ENCODE measurements at places on chromosomes 2 and 18.

DNA sequence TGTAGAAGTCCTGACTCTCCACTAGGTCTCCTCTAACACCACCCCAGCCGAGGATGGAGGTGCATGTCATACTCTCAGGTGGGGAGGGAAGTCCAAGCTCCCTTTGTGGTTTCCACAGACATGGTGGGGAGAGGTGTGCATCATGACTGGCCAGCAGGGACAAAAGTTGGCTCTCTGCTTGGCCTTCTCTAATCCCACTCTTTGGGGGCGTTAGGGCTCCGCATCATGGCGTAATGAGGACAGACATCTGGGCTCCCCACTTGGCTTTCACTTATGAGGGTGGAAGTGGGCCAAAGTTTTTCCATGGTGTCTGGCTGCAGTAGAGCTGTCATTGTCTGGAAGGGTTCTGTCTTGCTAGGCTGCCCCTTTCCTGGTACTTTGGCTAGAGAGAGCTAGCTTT is 80.7 kb upstream of the DAPL1 start:
- no peak for DNase-seq

DNA sequence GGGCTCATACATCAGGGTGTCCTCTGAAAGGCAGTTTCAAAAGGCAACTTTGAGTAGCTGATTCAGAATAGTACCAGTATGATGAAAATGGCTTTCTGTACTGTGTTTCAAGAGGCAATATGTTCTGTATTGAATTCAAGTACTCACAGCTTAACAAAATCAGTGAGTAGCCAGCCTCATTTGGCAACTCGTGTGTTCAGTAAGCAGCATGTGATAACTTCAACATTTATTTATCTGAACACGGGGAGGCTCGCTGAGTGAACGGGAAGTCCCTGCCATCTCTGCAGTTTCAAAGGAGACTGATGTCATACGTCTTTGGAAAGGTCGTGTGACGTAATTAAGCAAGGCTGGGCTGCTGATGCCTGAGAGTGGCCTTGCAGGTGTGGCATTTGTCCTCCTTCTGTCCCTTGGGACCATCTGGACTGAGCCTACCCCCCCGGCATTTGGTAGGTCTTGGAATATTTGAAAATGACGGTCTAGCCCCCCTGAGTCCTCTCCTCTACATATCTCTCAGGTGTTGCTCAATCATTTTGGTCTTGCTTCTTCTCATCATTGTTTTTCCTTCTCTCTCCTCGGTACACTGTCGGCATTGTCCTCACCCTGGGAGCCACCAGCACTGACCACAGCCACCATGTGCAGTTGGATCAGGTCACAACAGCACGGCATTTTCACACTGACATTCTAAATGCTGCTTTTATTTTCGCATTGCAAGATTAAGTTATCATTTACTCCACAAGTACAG is 62.8 kb downstream of the SMIM21 start:
- no peak for DNase-seq

DNA sequence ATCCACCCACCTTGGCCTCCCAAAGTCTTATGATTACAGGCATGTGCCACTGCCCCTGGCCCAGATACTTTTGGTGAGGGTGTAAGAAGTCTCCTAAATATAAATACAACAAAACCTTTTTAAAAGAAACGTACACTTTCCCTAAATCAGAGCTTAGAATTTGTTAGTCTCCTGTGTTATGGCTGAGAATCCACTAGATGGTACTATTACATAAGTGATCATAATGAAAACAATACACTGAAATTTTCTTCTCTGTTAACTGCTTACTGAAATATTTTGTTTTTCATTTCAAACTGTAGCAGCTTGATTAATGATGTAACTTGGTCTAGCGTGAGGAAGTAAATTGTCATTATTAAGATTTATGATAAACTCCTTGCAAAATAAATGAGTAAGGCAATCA is 74.8 kb upstream of the FAM98A start:
- DNase-seq: no peak

DNA sequence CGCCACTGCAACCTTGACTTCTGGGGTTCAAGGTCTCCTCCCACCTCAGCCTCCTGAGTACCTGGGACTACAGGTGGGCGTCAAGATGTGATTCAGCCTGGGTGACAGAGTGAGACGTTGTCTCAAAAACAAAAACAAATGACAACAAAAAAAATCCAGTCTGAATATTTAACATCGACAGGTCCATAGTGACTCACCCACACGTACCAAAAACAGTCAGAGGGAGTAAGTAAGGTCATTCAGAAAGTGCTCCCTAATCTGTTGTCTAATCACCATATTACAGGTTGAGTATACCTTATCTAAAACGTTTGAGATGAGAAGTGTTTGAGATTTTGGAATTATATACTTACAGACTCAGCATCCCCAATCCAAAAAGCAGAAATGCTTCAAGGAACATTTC is 24.4 kb downstream of the SAP130 start:
- no peak for DNase-seq

DNA sequence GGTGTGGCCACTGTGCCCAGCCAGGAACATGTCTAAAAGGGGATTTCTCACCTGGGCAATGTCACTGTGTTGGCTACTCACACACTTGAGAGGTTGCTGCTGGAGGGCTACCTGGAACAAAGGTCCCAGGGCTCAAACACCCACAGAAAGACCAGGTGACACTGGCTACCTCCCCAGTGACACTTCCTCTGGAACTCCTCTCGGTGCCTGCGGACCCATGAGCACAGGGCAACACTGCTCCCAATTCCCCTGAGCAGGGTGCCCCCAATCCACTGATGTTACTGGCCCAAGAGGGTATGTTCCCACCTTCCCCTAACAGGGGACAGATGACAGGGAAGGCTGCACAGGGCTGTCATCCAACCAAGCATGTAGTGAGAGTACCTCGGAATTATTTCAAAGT is 5.8 kb downstream of the NPPC start:
- no peak for DNase-seq

DNA sequence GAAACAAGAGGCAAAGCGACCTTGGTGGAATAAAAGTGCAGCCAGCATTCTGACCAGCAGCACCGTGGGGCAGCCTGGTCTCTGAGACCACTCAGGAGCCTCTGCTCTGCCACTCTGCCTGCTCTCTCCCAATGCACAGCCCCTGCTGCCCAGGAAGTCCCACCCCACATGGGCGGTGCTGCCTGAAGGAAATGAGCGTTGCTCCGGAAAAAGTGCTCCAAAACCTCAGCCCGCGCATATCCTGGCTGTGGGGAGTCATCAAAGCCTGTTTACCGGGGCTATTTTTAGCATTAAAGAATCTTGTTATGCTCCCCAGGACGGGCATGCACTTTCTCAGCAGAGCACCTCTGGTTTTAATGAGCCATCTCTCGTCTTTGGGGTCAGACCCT is 54.5 kb downstream of the EPAS1 start:
- peak; percentile 78 for DNase-seq

- DNase-seq: no peak
These were observed 136.6 kb upstream of the ASB18 start for GRCh38 chr2:236400594-236401360.

DNA sequence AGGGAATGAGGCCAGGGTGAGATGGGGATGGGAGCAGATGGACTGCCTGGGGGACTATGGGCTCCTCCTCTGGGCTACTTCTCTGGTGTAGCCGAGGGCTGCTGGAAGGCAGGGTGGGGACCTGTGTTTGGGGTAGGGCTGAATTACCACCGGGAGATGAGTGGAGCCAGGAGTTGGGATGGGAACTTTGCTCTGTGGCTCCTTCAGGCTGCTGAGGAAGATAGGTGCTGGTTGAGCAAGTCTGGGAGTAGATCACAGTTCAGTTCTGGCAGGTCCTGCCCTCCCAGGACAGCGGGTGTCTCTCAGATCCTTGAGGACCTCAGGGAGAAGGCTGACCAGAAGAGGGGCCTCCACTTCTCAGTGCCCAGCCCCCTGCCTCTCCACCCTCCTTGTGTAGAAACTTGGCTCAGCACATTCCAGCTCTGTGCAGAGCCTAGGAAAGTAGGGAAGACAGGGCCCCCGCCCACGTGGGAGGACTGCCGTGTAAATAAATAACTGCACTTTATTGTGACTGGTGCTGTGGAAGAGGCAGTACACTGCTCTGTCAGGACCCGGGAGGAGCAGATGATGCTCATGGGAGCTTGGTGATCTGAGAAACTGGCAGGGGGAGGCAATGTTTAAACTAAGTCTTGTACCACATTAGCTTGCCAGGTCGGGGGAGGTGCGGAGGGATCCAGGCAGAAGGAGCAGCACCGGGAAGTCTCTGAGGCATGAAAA is 15.3 kb downstream of the TET3 start:
- DNase-seq: no peak

DNA sequence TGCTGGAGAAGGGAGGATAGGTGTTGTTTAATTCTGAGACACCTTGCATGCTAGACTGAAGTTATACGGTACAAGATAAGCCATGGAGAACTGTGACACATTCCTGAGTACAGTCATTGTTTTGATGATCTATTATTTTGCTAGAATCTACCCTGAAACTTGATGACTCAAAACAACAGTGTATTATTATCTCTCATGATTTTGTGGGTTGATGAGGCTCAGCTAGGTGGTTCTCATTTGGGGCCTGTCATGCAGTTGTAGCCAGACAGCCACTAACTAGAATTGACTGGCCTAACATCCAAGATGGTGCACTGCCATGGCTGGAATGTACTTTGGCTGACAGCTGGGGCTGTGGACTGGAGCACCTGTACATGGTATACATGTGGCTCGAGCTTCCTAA is 5.4 kb upstream of the IL1R1 start:
- DNase-seq: peak; percentile 84

- DNase-seq: peak; percentile 30
These were observed 27.3 kb downstream of the ZAP70 start for GRCh38 chr2:97740590-97741182.

All from activated CD4-positive, alpha-beta T cell treated with anti-CD3 and anti-CD28 coated beads, Interleukin-2, Interleukin-4, amounts not matched to agents 100 ng/mL and 50 ng/mL, durations not matched to agents 16 hours and 8 hours (primary cell).